Activated CD4-positive, alpha-beta T cell treated with anti-CD3 and anti-CD28 coated beads, Interleukin-10, Interleukin-2, amounts not matched to agents 100 ng/mL and 50 ng/mL, durations not matched to agents 16 hours and 8 hours (primary cell): ENCODE measurements at places on chromosomes 2 and 18.

GRCh38 chr2:112623913-112624777 is 21.6 kb upstream of the SLC20A1 start:
- peak; percentile 87 for DNase-seq

DNA sequence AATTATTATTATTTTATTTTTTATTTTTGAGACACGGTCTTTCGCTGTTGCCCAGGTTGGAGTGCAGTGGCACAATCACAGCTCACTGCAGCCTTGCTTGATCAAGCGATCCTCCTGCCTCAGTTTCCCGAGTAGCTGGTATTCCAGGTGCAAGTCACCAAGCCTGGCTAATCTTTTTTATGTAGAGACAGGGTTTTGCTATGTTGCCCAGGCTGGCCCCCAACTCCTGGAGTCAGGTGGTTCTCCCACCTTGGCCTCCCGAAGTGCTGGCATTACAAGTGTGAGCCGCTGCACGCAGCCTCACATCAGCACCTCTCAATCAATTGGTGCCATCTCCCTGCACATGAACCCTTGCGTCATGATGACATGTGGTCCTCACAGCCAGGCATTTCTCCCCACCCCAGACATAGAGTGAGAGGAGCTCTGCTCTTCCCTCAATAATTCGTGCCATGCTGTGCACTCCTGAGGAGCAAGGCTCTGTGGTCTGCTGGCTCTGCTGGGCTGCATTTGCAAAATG is 5.9 kb downstream of the INPP5D start:
- DNase-seq: no peak

DNA sequence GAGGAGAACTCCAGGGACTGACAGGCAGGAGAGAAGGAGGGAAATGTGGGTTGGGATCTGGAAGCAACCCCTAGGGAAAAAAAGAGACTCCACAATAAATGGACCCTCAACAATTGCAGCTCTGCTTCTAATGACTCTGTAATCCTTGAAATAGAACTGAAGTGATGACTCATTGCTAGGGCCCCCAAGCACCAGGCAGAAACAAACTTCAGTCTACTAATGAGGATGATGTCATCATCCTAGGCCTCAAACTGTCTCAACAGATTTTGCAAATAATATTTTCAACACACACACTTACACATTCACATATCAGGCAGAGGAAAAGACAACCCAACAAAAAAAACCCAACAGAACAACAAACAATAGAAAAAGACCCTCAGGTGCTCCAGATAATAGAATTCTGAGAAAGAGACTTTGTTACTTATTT is 143.3 kb downstream of the HDAC4 start:
- DNase-seq: peak; percentile 70

DNA sequence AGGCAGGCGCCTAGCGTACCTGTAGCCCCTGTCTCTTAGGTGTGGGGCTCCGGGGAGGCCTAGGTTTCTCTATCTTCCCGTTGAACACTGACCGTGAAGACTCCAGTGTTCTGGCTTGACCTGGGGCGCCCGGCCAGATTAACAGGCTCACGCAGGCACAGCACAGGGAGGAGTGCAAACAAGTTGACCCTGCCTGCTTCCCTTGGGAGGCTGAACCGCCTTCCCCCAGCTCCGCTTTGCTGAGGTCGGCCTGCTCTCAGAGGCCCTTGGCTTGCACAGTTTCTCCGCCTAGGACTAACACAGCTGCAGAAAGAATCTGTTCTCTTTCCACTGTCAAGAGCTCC is 567 bp downstream of the PCYOX1 start:
- no peak for DNase-seq

DNA sequence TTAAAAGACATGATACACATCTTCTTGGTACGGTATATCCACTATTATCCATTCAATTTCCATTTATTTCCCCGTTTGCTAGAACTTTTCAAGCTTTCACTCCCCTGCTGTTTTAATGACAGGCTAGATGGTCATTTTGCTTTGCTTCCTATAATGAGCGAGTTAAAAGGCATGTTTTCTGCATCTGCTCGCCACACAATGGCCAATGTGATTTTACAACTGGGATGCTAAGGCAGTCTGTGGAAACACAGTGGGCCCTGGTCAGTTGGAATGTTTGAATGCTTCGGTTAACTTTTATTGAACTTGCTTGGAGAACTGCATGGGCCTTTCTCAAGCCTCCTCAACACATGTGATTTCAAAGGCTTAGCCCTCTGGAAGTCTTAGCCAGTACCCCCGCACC is 48.4 kb upstream of the TNP1 start:
- no peak for DNase-seq

GRCh38 chr2:159402790-159403189 is 116.3 kb upstream of the WDSUB1 start:
- DNase-seq: no peak
